CD8-positive, alpha-beta memory T cell (primary cell): ENCODE measurements at places on chromosomes 13 and 19.
A peak's percentile ranks its signal among the peaks of the same experiment; 100 is the strongest.

- no peak for DNase-seq
Measured at GRCh38 chr19:39307046-39307821, 11.0 kb downstream of the IFNL1 start.

- no peak for DNase-seq
Measured at GRCh38 chr19:4717966-4718701, 5.5 kb downstream of the DPP9 start.

GRCh38 chr13:100883453-100883852 is 208.9 kb upstream of the TMTC4 start:
- no peak for DNase-seq

DNA sequence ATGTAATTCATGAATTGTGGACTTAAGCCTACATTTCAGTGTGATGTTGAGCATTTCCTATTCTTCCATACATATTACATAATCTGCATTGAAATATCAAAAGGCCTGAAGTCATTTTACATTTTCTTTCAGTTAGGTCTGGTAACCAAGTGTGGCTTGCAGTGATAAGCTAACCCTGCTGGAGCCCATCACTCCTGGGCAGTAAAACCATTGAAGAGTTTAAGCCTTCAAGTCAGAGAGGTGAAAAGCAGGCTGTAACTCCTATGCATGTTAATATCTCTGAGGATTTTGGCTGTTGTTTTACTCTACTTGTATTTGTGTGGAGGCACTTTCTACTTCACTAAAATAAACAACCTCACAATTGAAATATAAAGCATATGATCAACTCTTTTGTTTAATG is 248.8 kb downstream of the SLITRK5 start:
- DNase-seq, result no peak

DNA sequence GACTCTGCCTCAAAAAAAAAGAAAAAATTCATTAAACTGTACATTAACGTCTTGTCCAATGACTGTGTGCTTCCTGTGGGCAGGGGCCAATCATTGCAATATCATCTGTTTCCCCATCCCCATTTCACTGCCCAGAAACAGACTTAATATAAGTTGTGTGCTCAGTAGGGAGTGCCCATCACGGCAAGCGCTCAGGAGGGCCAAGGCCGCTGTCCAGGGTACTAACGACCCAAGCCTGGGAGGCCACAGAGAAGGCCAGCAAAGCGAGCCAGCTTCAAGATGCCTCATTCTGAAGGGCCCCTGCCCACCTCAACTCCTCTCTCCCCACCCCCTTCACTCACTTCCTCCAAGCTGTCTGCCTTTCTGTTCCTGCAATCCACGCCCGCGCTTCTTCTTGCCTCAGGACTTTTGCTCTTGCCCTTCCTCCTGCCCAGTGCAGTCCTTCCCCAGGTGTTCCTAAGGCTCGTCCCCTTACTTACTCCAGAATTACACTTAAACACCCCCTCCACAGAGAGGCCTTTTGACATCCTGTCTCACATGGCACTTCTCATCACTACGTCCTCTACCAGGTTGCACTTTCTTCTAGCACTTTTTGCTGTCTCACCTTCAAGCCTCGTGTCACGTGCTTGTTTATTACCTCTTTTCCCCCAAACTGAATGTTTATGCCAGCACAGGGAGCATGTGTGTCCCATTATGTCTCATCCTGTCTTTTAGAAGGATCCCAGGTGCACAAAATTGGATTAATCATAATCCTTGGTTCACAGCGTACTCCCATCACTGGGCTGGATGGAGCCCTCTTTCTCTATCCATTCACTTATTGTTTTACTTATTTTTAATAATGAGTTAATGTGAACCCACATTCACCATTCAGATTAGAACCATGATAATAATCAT is 11.3 kb upstream of the POU2F2 start:
- DNase-seq, result no peak

- no peak for DNase-seq
Measured at GRCh38 chr13:30142486-30143211, 164.7 kb downstream of the KATNAL1 start.

GRCh38 chr19:33654840-33655508 is 33.2 kb downstream of the CHST8 start:
- DNase-seq, result no peak

DNA sequence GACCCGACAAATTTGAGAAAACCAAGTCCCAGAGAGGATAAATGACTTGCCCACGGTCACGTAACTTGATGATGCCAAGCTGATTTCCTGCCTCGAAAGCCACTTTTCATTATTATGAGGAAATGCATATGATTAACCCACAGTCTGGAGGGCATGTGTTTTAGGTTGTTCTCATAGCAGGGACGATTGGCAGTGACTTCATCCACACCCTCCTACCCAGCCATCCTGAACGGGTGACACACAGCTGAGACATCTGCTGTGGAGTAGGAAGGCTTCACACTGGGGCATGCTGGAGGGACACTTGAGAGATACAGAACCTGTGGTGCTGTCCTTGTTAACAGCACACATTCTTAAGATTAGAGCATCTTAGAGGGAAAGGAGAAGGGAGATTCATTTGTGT is 65.4 kb upstream of the WDFY2 start:
- DNase-seq, result no peak

DNA sequence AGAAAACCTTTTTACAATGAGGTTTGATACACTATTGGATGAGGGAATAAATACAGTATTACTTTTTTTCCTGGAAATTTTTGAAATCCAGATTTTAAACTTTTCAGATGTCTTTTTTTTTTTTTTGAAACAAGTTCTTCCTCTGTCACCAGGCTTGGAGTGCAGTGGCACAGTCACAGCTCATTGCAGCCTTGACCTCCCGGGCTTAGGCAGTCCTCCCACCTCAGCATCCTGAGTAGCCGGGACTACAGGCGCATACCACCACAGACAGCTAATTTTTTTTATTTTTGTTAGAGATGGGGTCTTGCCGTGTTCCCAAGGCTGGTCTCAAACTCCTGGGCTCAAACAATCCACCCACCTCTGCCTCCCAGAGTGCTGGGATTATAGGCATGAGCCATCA is 96.8 kb downstream of the RNF17 start:
- no peak for DNase-seq

DNA sequence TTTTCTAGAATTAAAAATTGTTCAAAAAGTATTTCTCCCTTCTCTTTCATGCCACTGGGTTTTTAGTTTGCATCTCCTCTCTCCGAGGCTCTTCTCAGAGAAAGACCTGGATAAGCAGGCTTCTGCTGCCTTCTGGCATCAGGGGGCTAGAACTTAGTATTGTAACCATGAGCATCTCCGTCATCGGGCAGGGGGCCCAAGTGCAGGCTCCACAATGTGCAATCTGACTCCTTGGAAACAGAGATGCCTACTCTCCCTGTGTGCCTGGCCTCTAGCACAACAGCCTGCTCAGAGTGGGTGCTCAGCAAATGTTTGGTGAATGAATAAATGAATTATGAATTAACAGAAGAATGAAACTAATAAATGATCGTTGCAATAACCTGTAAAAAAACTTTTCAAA is 45.6 kb upstream of the MTIF3 start:
- DNase-seq, result no peak

- no peak for DNase-seq
Measured at GRCh38 chr19:3866910-3867638, 1.8 kb downstream of the ZFR2 start.

- no peak for DNase-seq
Measured at GRCh38 chr13:44050450-44051063, 170.9 kb downstream of the LACC1 start.

DNA sequence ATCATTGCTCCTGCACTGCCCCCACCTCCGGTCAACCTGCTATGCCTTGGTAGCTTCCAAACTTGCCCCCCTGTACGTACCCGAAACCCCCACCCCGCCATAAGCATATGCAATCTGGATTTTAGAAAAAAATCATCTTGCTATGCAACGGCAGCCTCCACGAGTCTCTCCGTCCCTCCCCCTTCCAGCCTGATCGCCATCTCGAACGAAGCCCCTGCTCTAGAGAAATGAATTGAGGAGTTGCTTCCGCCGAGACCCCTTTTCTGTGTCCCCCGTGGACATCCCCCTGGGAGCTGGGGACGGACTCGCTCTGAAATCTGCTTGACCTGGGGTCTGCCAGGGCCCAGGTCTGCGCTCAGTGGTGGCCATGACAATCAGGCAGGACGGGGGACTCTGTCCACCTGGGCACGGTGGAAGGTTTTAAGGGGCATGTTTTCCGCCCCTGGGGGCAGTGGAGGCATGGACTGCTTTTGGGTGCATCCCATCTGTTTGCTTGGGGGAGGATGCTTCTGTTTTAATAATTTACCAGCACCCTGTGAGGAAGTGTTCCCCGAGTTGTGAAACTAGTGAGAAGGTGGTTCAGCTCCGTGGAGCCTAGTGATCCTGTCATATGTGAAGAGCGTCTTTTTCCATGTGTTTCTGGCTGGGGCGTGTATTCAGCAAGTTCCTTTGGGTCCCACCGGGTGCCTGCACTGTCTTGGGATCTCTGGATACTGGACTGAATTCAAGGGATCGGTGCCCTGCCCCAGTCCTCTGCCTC is 1.0 kb downstream of the KDM4B start:
- no peak for DNase-seq

DNA sequence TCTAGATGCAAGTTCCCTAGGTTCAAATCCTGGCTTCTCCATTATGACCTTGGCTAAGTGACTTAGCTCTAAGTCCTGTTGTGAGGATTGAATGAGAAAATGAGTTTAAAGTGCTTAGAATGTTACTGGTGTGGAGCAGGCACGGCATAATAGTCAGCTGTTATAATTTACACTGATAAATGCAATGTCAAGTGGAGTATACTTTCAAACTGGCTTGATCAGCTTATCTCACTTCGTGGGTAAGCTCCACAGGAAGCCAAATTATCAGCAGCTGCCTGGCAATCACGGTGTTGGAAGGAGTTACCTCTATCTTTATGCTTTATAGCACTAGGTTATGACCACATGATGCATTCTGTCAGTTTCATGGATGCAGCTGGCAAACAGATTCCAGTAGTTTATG is 272.8 kb downstream of the OLFM4 start:
- DNase-seq, result no peak

GRCh38 chr19:3982701-3983541 is 2.3 kb downstream of the EEF2 start:
- no peak for DNase-seq

- no peak for DNase-seq
Measured at GRCh38 chr19:340620-341385, 3.8 kb downstream of the MIER2 start.

DNA sequence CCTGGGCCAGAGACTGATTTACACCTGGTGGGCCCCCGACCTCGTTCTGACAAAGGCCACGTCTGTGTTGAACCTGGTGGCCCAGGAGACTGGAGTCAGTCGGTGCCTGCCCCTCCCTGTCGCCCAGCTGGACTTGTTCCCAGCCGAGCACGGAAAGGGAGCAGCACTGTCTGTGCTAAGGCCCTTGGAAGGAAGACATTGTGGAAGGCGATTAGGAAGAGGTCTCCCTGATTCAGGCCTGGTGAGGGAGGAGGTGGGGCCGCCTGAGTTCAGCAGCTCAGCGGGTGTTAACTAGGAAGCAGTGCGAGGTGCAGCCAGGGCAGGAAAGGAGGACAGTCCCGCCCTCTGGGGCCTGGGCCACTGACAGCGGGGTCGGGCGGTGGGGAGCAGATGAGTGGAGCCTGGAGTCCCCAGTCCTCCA is 64.7 kb downstream of the GPR12 start:
- DNase-seq, result no peak

DNA sequence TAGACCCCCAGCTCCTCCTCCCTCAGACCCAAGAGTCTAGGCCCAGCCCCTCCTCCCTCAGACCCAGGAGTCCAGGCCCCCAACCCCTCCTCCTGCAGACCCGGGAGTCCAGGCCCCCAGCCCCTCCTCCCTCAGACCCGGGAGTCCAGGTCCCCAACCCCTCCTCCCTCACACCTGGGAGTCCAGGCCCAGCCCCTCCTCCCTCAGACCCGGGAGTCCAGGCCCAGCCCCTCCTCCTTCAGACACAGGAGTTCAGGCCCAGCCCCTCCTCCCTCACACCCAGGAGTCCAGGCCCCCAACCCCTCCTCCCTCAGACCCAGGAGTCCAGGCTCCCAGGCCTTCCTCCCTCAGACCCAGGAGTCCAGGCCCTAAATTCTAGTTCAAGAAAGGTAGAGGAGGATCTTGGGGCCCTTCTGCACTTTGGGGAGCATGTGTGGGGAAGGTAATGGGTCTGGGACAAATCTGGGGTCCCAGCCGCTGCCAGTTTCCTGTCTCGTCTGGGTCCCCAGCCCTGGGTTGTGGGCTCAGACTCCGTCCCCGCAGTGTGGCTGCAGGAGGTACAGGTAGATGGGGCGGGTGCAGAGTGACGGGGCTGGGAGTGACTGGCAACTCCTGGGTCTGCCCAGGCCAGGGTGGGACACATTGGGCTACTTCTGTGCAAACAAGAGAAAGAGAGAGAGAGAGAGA is 3.2 kb upstream of the TMEM190 start:
- no peak for DNase-seq

- DNase-seq, result no peak
Measured at GRCh38 chr13:75178436-75178835, 303.5 kb downstream of the TBC1D4 start.

DNA sequence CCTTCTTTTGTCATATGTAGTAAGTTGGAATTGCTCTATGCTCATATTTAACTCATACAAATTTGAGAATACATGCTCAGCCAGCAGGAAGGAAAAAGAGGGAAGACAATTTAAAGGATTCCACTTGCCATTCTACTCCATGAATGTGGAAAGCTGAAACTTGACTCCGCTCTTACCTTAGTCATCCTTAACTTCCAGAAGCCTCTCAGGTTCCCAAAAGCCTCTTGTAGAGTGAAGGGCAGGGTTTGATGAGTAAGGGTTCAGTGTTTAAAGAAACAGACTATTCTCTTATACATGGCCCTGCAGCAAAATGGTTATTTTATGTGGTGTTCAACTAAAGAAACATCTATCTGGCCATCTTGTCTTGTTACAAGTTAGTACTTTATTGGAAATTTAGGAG is 27.1 kb downstream of the FAM124A start:
- DNase-seq, result no peak

DNA sequence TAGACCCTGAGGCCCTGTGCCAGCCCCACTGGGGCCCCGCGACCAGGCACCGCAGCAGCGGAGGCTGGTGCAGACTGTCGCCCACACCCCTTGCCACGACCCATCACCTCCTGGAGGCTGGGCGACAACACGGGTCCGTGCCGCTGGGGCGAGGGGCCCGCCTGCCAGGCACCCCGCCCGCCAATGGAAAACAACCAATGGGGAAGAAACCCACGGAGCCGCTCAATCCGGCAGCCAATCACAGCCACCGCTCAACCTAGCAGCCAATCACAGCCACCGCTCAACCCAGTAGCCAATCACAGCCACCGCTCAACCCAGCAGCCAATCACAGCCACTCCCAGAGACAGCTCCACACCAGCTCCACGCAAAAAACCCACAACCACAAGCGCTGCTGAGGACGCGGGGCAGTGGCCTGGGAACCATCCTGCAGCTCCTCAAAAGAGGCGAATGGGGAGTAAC is 29.7 kb downstream of the GPX4 start:
- peak; percentile 61 for DNase-seq

- no peak for DNase-seq
Measured at GRCh38 chr13:44819245-44819644, 170.0 kb downstream of the NUFIP1 start.

DNA sequence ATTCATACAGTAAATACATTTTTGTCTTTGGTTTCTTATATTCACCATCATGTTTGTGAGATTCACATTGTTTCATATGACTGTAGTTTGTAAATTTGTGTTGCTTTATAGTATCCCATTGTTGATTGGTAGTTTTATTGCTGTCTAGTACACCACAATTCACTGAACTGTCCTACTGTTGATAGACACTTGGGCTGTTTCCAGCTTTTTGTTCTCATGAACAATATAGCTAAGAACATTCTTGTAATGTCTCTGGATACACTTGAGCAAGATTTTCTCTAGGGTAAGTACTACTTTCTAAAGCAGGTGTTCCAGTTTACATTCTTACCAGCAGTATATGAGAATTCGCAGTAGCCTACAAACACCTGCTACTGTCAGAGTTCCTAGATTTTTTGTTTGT is 37.8 kb downstream of the SKA3 start:
- no peak for DNase-seq

GRCh38 chr13:28339419-28339818 is 155.5 kb downstream of the FLT1 start:
- no peak for DNase-seq
